Ascending aorta (tissue), 2 donors: ENCODE measurements at places on chromosomes 16 and 17. TPM values are rescaled to one million over a fixed set of nuclear protein-coding genes. Genes with fewer than 3 reads are reported as not detected.

DNA sequence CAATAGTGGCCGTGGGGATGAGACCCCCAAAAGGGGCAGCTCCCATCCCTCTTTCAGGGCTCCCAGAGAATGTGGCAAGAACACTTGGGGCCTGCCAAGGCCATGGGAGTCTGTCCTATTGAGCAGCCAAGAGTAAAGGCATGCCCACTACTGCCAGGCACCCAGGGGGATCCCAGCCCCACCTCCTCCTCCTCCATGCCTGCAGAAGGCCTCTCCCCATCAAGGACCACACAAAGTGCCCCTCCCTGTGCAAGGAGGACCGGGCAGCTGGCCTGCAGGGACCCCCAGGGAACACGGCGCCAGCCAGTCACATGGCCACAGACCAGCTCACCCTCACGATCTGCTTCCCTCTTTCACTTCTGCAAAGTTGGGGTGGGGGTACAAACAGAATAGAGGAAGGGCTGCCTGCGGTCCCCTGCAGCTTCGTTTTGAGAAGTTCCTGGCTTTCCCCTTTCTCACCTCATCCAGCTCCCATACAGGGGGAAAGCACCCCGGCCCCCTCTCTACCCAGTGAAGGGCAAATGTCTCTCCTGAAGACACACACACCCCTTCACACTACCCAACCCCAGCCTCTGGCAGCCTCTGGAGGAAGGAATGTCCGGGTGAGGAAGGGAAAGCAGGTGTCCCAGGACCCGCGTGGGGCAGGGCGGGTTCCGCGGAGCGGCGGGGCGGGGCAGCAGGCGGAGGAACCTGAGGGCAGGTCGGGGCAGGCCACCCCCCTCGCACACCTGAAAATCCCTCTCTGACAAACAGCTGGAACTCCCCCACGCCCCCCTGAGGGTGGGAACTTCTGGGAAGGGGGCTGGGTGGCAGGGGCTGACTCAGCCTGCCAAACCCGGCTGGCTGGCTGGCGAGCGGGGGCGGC is 2.0 kb downstream of the PPP1R9B start:
- DNase-seq, result peak; percentile 75

- no peak for DNase-seq
These were observed 17.0 kb upstream of the BRCA1 start for GRCh38 chr17:43142153-43142552.

DNA sequence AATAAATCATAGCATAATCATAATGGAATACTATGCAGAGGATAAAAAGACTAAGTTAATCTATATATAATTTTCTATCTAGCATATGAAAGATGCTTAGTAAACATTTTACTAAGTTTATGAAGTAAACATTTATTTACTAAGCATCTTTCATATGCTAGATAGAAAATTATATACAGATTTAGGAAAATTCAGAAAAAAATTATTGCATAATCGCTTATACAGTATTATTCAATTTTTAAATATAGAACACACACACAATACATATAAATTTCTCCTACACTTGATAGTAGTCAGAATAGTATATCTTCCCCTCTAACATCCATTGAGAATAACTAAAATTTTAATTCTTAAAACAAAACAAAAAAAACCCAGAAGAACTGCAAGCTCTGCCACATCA is 110.8 kb downstream of the CA4 start:
- no peak for DNase-seq

- no peak for DNase-seq
These were observed 102.4 kb downstream of the ABCC12 start for GRCh38 chr16:48053418-48053745.

- peak; percentile 27 for DNase-seq
These were observed 165.7 kb downstream of the CMIP start for GRCh38 chr16:81610144-81610842.

- no peak for DNase-seq
These were observed 11.1 kb downstream of the ITFG1 start for GRCh38 chr16:47449788-47450187.

DNA sequence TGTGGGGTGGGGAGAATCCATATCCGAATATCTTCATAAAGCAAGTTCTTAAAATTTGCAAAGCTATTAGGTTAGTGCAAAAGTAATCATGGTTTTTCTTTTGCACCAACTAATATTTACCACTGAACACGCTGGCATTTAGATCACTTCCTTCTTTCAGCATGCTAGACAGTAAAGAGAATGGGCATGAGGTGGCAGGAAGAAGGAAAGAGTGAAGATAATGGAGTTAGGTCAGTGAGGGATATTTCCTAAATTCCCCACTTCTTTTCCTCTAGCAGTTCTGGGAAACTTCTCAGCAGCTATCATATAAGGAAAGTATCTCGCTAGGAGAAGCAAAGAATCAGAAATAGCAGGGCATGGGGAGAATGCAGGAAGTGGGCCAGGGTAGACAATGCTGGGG is 39.0 kb downstream of the SLC6A4 start:
- no peak for DNase-seq

GRCh38 chr16:57994778-57995177 is 5.7 kb downstream of the ZNF319 start:
- no peak for DNase-seq

- peak; percentile 61 for DNase-seq
These were observed 108.9 kb downstream of the MAP2K6 start for GRCh38 chr17:69523244-69523861.

DNA sequence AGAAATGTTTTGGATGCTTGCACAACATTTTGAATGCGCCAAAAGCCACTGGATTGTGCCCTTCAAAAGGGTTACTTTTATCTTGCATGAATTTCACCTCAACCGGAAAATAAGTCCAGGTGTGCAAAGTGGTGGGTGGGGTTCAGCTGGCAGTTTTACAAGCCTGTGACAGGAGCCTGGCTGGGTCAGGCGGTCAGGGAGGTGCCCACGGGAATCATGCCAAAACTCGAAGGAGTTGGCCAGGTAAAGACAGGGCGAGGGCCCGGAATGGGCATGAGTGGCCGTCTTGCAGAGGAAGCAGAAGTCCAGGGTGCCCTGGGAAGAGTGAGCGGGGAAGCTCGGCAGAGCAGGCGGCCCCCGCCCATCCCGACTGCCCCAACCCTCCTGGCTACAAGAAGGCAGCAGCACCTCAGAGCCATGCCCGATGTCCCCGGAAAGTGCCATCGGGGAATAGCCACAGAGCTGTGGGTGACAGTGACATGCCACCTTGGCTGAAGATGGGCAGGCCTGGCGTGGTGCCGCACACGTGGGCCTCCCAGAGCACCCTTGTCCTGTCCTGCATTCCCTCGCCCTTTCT is 19.1 kb upstream of the CACNG1 start:
- DNase-seq, result no peak

DNA sequence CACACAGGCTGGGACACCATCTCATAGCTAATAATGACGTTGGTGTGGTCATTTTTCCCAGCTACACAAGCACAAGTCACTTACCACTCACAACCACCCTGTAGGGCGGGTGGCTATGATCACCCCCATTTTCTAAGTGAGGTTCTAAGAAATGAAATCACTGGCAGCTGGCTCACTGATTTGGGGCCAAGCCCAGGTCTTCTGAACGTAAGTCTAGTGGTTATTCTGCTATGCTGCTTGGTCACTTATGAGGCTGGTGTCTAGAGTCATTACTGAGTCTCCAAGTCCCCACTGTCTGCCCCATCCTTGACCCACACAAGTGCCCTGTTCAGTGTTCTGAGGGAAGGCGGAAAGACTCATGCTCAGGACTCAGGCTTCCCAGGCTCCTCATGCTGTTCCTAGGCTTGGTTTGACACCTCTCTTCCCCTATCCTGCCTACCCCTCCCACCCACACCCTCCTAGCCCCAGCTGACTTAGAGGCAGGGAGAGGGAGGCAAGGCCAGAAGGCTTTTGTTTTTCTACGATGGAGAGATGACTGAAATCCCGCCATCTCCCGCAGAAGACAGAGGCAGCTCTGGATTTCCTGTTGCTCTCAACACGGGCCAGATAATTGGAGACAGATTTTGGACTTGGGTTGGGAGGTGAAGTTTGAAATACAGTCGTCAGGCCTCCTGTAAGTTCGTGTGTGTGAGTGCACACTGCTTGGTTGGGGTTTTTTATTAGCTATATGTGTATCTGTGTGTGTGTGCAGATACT is 32.2 kb downstream of the FZD2 start:
- DNase-seq, result no peak

DNA sequence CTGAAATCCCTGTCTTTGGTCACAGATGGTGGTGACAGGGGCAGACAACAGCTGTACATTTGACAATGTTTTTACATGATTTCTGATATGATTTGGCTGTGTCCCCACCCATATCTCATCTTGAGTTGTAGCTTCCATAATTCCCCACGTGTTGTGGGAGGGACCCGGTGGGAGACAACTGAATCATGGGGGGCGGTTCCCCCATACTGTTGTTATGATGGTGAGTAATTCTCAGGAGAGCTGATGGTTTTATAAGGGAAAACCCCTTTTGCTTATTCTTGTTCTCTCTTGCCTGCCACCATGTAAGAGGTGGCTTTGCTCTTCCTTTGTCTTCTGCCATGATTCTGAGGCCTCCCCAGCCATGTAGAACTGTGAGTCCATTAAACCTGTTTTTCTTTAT is 353.9 kb downstream of the CPPED1 start:
- no peak for DNase-seq

GRCh38 chr17:39740357-39741111 is 2.8 kb downstream of the GRB7 start:
- DNase-seq, result no peak

LRRC36 gene
- not detected for total RNA-seq

TANGO6 gene
- total RNA-seq, result 3.7 TPM

CDK12 gene
- total RNA-seq, result 25.2 TPM

KCNJ2 gene
- total RNA-seq, result 7.5 TPM

ADAD2 gene
- total RNA-seq, result not detected

STAC2 gene
- 7.9 TPM for total RNA-seq

TBCD gene
- 156 TPM for total RNA-seq

IRF8 gene
- 20.0 TPM for total RNA-seq

SKAP1 gene
- not detected for total RNA-seq

ASPA gene
- 0.11 TPM for total RNA-seq

SRCIN1 gene
- not detected for total RNA-seq
